ENCODE measurements at places on chromosomes 3 and 15.

DNA sequence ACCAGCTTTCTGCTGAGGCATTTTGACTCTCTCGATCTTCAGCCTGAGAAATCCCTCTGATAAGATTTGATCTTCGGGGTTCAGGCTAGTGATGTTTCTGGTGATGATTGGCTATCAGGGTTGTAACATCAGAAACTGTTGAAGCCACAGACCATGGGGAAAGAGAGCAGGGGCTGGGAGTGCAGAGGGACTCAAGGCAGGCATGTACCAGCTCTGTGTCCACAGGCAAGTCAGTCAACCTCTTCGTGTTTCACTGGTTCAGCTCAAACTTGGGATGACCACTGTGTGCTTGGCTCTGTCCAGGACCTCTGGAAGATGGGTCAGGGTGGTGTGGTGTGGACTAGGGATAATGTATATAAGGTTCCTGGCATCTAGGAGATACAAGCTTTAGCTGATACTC, 116.5 kb downstream of the EEFSEC start:
- DNase-seq, result no peak

- no peak for DNase-seq
Observed at GRCh38 chr3:18648868-18649462, 223.8 kb upstream of the SATB1 start.

DNA sequence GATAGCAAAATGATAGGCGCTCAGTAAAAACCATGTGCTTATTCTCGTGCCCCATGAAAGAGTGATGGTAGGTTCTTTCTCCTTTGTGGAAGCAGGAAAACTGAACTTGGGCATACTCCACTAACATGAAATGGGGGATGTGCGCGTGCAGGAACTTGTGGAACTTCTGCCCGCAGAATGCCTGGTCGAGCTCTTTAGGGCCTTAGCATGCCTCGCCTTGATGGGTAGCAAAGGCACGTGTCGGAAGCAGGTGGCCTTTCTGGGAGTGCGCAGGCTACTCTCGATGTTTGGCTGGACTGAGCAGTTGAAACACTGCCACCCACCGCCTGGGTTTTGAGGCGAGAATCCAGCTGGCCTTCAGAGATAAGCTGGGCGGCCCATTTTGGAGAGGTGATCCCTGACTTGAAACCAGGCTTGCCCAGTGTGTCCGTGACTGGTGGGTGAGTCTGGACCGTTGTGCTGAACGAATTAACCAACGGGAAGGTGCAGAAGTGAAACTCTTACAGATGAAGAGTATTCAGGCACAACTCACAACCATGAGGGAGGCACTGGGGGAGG, 842 bp downstream of the PCCB start:
- peak; percentile 33 for DNase-seq

DNA sequence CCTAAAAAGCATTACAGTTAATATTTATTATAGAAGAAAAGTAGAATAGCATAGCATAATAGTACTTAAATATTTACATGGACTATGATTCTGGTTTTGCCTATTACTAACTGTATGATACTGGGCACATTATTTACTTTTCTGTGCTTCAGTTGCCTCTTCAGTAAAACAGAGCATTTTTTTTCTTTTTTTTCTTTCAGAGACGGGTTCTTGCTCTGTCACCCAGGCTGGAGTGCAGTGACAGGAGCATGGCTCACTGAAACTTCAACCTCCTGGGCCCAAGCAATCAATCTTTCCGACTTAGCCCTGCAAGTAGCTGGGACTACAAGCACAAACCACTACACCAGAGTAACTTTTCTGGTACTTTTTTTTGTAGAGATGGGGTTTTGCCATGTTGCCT, 47.0 kb downstream of the GYG1 start:
- DNase-seq, result no peak

- DNase-seq, result no peak
Observed at GRCh38 chr3:127034990-127035652, 52.2 kb downstream of the PLXNA1 start.

DNA sequence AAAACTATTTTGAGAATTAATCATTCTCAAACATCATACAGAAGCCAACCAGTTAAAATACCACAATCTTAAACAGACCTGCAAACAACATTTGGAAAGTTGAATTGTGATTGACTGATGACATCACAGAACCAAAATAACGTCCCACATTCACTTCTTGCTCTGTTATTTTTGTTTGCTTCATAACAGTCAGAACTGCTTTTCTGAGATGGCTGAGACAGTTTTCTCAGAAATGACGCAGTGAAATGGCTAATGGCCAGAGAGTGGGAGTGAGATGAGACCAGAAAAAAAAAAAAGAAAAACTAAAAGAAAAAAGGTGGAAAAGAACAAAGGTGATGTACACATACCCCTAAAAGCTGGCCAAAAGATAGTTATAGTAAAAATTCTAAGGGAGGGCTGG, 1061.2 kb downstream of the FHIT start:
- no peak for DNase-seq

DNA sequence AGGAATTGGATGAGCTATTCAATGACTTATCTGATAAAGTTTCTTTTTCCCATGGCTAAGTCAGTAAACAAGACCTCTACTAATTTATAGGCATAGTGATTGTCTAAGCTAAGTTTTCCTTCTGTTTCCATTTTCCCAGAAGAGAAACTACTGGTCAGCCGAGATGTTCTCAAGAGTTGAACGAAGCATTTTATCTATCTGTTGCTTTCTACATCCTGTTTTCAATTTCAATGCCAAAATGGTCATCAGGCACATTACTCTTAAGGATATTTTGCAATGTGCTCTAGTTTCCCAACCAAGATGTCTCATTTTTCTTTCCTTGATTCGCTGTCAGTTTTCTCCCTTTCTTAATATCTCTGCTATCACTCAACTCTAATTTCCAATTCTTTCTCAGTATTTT, 228.7 kb downstream of the MBNL1 start:
- DNase-seq, result no peak

GRCh38 chr3:172449466-172450149, 1.4 kb upstream of the GHSR start:
- peak; percentile 23 for DNase-seq

GRCh38 chr3:66405701-66406091, 95.1 kb downstream of the LRIG1 start:
- DNase-seq, result peak; percentile 64

GRCh38 chr3:16665282-16665741, 60.1 kb upstream of the DAZL start:
- DNase-seq, result peak; percentile 62

GRCh38 chr3:7625021-7625420, 764.1 kb downstream of the GRM7 start:
- DNase-seq, result no peak

GRCh38 chr15:31062911-31063310, 38.6 kb downstream of the TRPM1 start:
- DNase-seq, result peak; percentile 52

GRCh38 chr3:107641572-107642307, 119.0 kb downstream of the BBX start:
- DNase-seq, result no peak

DNA sequence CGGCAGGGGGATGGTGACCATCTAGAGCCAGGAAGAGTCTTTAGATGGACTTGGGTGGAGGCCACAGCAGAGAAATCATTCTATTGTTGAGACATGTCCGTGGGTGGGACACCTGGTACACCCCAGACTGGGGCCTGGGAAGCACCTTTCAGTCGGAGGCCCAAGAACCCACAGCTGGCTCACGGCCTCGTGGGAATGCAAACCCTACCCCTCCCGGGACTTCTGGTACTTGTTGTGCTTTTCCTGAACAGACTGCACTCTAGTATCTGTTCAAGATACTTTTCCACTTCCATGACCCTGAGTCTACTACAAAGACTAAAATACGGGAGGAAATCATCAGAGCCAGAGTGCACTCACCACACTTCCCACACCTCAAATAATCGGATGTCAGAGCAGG, 60.7 kb downstream of the BDH1 start:
- no peak for DNase-seq

DNA sequence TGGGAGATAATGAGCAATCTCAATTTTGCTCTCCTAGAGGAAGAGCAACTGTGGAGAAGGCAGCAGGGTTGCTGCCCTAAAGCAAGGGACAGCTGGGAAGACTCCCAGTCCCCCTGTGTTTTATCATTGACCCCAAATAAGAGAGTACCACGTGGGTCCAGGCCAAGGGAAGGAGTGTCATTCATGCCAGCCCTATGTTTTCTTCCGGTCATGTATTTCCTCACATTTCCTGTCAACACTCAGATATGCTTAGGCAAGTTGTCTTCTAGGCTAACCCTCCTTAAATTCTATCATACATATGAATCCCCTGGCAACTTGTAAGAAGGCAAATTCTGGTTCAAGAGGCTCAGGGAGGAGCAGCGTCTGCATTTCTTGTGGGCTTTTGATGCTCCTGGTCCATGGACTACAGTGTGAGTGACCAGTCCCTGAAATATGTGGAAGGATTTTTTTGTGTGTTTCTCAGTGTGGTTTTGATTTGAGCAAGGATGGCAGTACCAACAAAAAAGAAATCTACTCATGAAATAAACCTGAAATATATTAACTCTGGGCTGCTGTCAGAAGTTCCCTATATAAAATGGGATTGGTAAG, 31.9 kb upstream of the RPP14 start:
- DNase-seq, result peak; percentile 51

GRCh38 chr3:81742581-81742980, 18.9 kb downstream of the GBE1 start:
- DNase-seq, result no peak

- no peak for DNase-seq
Observed at GRCh38 chr15:33638453-33638852, 327.7 kb downstream of the RYR3 start.

GRCh38 chr3:181691901-181692300, 19.8 kb upstream of the SOX2 start:
- DNase-seq, result no peak

DNA sequence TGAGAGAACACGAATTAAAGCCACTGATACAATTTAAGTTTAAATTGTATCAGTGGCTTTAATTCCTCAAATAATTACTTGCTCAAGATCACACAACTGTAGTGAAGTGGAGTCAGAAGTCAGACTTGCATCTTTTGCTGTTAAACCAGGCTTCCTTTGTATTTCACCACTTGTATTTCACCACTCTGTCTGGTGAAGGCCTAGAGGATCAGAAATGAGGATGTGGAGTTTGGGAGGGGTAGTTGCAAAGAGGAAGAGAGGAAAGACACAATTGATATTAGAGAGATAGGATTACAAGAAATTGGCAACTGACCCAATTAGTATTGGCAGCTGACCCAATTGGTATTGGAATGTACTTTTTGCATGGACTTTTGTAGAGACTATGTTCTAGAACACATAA, 288.1 kb upstream of the GPR149 start:
- DNase-seq, result no peak

DNA sequence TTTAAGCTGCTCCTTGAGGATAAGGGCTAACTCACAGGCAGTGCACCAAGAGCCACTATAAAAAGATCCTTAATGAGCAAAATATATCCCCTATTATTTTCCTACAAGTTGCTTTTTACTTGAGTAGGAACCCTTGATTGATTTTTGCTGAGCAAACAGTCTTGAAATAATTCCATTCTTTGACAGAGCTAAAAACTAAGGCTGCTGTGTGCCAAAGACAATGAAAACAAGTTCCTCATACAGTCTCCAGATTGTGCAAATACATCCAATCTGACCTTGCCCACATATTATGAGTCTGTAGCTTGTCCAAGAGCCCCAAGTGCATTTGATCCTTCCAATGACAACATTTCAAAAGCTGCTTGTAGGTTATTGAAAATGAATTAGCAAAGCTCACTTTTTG, 15.0 kb downstream of the PRKAR2A start:
- no peak for DNase-seq

GRCh38 chr15:40841741-40842140, 2.1 kb upstream of the SPINT1 start:
- DNase-seq, result no peak

- DNase-seq, result no peak
Observed at GRCh38 chr15:64614519-64614918, 154.1 kb downstream of the ZNF609 start.
